ENCODE measurements at places on chromosomes 4 and X.

- no peak for DNase-seq
Observed at GRCh38 chr4:20426028-20426427, 174.3 kb downstream of the SLIT2 start.

DNA sequence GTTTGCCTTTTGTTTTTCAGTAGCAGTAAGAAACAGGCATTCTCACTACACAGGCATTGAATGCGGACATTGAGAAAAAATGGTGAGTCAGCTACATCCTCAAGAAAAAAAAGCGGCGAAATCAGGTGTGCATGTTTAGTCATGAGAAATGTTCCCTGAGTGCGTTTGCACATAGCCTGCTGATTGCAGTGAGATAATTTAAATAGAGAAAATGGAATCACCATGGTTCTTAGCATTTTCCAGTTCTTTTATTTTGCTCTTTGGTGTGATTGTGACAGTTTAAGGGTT lies 54.1 kb upstream of the CLDN34 start:
- no peak for DNase-seq

DNA sequence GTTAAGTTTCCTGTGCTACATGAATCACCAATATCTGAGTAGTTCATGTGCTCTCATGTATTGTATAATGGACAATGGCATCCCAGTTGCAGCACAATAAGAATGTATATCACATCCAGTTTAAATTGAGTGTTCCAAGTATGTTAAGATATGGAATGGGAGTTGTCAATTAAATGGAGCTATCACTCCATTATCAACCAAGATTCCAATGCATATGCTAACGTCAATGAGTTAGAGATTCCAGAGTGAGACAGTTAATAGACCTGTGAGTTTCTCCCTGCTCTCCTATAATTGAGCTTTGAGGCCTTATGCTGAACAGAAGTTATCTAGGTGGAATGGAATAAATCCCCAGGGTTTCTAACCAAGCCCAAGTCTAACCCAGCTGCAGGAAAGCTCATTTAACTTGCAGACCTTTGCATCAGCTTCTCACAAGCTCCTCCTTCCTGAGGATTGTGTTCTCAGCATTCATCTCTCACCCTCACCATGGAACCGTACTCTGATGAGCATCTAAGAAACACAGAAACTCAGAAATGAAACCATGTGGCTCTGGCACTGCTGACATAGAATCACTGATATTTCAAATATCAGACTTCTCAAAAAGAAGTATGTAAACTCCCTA lies 84.8 kb downstream of the TIGD2 start:
- no peak for DNase-seq

DNA sequence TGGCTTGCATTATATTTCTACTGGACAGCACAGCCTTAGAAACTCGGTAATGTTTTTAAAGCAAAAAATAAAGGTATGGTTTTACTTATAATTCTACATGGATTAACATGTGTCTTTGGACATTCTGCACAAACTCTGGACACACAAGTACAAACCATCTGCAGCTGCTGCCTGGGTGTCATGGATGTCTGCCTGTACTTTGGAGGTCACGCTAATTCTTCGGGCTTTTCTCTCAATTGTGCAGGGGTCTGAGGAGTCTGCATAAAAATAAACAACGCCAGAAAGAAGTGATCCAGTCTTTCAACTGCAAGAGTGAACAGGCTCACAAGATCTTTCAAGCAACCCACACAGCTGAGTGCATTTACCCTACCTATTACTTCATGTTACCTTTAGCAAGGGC lies 55.2 kb downstream of the TAB3 start:
- DNase-seq = no peak

DNA sequence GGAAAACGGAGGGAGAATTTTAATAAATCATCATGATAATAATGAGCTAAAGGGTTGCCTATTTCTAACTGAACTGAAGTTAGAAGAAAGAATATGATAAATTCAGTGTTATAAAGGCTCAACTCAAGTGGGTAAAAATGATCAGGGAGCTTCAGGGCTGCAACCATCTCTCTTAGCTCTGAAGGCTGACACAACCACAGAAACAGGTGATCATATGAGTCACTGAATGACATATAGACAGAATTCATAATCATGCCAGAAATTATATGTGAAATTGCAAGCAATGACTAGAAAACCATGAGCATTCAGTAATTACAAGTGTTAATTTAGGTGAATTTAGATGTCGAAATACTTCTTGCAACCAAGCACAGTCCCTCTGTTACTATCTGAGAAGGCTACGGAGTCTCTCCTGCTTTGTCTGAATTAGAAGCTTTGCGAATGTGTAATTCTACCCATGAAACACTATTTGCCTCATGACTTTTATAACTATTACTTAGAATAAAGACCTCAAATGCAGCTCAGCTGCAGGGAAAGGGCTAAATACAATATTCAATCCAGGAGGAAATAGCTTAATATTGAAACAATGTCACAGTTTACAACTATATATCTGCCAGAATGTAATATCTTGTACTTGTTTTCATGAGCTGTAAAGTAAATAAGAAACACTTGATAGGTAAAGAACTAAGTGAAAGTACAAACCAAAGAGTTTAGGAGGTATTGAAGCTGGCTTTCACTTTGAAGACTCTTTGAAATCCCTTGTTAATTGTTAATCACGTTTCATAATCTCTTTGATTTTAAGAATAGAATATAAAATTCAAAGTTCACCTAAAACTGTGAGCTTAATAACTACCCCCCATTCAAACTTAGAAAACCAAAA lies 1972.6 kb downstream of the ARAP2 start:
- DNase-seq = no peak

DNA sequence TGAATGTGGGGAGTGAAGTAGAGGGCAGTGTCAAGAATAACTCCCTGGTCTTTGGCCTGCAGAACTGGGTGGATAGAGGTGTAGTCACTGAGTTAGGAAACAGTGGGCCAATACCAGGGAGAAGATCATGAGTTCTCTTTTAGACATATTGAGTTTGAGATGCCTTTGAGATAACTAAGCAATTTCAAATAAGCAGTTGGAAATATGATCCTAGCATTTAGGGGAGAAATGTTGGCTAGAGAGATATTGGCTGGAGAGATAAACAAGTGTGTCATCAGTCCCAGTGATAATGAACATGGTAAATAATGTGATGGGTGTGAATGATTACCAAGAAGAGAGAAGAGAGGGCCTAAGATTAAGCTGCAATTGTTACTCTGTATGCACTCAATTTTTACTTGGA lies 95.3 kb upstream of the HPRT1 start:
- DNase-seq = no peak

- no peak for DNase-seq
Observed at GRCh38 chrX:47215291-47215900, 3.1 kb upstream of the CDK16 start.
